Skeletal muscle cell (primary cell): ENCODE measurements at places on chromosomes 1 and 21.

- DNase-seq, result peak; percentile 49
These were observed 327.8 kb upstream of the USP24 start for GRCh38 chr1:55542901-55543504.

GRCh38 chr1:57341721-57342120 lies 82.1 kb downstream of the DAB1 start:
- DNase-seq, result no peak

- DNase-seq, result no peak
These were observed 28.6 kb upstream of the OPRD1 start for GRCh38 chr1:28783363-28783762.

- no peak for DNase-seq
These were observed 10.7 kb downstream of the TARDBP start for GRCh38 chr1:11023201-11023600.

- DNase-seq, result no peak
These were observed 792.3 kb upstream of the ADAMTS5 start for GRCh38 chr21:27759091-27759659.

DNA sequence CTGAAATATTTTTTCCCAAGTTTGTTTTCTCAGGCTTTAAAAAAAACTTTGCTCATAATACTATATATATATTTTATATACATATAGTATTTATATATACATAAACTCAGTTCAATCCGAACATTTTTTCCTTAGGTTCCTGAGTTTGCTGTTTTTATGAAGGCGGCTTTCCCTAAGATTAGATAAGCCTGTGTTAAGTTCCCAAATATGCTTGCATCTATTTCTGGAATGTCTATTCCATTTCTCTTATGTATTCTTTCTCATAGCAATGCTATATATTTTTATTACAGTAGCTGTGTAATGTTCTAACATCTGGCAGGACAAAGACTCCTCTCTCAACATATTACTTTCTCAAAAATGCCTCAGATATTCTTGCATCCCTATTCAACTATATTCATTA lies 45.9 kb downstream of the ADSS2 start:
- no peak for DNase-seq
